ENCODE measurements at places on chromosomes 11 and 22.

DNA sequence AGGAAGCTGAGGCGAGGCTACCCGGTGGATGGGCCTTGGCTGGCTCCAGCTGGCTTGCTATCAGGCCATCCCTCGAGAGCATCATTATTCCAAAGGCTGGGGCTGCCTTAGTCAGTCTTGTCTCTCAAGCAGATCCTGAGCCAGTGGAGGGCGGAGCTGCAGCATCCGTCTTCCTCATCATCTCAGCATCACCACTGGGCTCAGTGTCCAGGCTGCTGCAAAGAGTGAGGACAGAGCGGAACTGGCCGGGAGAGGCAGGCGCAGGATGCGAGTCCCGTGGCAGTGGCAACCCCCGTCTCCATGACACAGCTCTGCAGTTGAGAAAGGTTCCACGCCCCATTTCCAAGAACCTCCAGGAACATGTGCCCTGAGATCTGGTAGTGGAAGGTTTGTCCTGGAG is 4.4 kb downstream of the TP53I11 start:
- DNase-seq, result no peak

DNA sequence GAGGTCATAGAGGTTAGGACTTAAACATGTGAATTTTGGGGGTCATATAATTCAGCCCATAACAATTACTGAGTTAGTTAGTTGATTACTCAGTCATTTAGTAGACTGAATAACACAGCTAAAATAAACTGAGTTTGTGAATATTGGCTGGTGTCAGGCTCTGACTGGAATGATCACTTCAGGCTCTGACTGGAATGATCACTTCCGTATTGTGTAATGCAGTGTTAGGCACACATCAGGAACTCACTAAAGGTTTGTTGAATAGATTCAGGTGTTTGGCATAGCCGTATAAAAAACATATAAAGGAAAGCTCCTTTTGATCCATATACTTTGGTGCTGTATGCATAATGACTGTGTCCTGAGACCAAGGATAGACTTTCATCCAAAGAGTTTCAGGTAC is 610.5 kb downstream of the INSC start:
- DNase-seq, result no peak

GRCh38 chr11:95764267-95764898 is 25.2 kb downstream of the FAM76B start:
- no peak for DNase-seq

- no peak for DNase-seq
Observed at GRCh38 chr11:76577226-76577920, 93.2 kb downstream of the LRRC32 start.

GRCh38 chr11:126722956-126723664 is 277.5 kb downstream of the KIRREL3 start:
- DNase-seq, result no peak

GRCh38 chr22:43446037-43446803 is 34.4 kb downstream of the MPPED1 start:
- DNase-seq, result no peak

- no peak for DNase-seq
Observed at GRCh38 chr22:44074337-44074984, 50.4 kb downstream of the PARVB start.

GRCh38 chr11:1209371-1210057 is 13.4 kb upstream of the MUC5B start:
- DNase-seq, result no peak

GRCh38 chr22:31179345-31179744 is 19.4 kb downstream of the RNF185 start:
- no peak for DNase-seq

- DNase-seq, result no peak
Observed at GRCh38 chr11:8381871-8382396, 118.3 kb upstream of the LMO1 start.

DNA sequence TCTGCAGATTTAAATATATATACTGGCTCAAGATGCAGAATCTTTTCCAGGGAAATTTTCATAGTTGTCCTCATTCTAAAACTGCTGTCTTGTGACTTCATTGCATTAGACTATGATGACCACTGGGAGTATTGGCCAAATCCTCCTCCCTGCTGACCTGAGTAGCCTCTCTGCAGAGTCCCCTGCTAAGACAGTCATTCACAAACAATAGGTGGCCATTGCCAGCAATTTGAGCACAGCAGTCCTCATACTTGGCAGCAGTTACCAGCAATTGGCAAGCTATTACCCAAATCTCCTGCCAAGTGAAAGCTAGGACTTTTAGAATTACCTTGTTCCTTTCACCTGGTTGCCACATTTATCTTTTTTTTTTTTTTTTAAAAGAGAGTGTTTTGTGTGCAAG is 325.8 kb downstream of the FAT3 start:
- no peak for DNase-seq

- no peak for DNase-seq
Observed at GRCh38 chr22:20149257-20150250, 1.3 kb downstream of the CCDC188 start.

- DNase-seq, result no peak
Observed at GRCh38 chr11:71499546-71499945, 27.5 kb upstream of the KRTAP5-7 start.

- DNase-seq, result no peak
Observed at GRCh38 chr11:118334745-118335144, 7.8 kb downstream of the CD3D start.

DNA sequence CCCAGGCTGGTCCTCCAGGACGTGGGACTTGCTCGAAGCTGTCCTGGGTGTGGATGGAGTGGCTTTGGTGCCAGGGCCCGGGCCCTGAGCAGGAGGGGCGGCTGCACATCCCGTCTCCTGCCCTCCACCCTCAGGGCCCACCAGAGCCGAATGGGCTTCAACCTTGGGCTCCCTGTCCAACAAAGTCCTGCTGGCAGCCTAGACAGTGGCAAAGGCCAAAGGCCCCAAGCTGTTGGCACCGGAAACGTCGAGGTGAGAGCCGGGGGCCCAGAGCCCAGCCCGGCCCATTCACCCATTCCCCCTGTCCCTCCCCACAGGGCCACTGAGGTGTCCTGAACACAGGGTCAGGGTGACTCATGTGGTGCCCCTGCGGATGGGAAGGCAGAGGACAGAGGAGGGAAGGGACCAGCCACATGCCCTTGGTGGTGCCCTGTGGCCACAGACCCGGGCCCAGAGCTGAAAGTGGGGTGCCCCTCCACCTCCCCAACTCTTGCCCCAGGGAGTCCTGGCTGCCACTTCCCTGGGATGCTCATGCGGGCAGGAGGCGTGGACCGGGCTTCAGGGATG is 9.1 kb downstream of the TSPAN32 start:
- no peak for DNase-seq

DNA sequence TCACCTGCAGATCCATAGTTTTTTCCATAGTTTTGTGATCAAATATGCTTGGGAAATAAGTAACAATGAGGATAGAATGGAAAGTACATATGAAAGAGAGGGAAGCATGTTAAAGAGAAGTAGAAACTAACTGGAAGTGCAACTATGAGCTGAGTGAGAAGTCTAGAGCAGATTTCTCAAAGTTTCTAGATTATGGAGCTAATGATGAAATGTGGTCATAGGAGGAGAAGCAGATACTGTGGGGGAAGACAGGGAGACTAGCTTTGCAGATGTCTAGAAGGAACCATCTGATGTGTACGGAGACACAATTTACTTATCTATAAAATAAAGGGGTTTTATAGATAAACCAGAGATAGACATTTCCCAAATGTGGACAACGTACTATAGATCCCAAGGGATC is 37.1 kb downstream of the RELT start:
- no peak for DNase-seq

DNA sequence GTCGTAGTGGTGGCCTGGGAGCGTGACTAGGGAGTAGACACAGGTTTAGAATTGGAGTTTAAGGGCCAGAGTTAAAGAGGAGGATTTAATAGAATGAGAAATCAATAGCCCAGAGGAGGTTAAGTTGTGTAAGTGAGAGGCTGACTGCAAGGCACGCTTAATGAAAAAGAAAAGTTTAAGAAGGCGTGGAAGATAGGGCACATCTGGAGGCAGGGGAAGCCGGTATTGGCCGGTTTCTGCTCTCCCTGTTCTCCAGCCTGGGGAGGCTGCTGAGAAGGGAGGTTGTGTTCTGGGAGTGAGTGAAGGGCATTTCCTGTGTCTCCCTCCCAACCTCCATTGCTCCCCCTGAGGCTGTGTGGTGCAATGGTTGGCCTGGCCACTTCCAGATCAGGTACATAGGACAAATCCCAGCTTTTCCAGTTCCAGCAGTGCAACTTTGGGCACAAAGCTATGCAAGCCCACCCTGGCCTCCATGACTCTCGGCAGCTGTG is 6.3 kb downstream of the GRIK4 start:
- no peak for DNase-seq

DNA sequence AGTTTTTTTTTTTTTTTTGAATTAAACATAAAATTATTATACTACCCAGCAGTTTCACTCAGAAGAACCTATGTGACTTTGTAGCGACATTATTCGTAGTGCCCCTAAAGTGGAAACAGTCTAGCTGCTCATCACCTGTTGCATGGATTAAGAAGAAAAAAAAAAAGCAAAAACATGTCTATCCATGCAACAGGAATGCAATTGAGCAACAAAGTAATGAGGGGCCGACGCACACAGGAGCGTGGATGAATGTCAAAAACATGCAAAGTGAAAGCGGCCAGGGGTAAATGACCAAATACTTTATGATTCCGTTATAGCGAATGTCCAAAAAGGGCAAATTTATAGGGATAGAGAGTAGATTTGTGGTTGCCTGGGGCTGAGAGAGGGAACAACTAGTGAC is 16.3 kb downstream of the MYO18B start:
- no peak for DNase-seq

- DNase-seq, result no peak
Observed at GRCh38 chr11:66705587-66706335, 23.3 kb downstream of the SPTBN2 start.

- DNase-seq, result no peak
Observed at GRCh38 chr11:109864151-109864661, 229.0 kb upstream of the ZC3H12C start.

DNA sequence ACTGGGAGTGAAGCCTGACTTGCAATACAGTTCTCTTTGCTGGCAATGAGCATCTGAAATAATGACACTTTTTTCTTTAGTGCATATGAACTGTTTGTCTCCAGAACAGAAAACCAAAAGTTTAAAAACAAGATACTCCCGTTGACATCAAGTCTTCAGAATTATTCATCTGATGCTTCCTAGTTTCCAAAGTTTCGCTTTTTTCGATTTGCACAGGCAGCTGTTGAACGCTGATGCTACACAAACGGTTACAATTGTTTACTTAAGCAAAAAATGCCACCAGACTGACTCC is 612 bp upstream of the BIRC2 start:
- no peak for DNase-seq

DNA sequence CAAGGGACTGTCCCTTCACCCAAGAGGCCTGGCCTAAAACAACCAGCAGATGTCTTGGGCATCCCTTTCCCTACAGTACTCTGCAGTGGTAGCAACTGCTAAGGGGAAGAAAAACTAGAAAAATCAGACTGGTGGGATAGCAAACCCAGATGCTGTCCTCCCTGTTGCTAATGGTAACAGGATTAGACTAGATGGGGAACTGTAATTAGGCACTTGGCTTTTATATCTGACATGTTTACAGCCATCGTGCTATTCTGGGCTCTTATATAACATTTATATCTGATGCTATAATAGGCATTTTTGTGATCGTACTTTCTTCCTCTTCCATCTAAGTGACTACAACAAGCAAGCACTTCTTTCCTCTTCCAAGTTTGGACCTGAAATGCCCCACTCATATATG is 316.7 kb downstream of the DLG2 start:
- DNase-seq, result no peak

DNA sequence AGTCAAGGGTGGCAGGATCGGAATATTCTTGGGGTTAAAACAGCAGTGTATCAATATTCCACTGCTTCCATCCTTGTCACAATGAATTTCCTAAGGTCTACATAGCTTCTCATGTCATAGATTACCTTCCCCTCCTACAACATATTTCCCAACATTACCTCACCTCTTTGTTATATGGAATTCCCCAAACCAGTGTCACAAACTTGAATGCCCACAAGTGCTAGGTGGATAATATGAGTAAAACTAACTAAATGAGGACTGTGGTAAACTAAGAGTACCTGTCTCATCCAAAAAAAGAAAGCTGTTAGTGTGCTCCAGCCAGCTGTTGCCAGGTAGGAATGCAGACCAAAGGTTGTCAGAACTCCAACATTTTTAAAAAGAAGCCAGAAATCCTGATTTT is 17.0 kb upstream of the NUCB2 start:
- DNase-seq, result no peak

GRCh38 chr11:96317985-96318384 is 25.0 kb downstream of the MAML2 start:
- no peak for DNase-seq

DNA sequence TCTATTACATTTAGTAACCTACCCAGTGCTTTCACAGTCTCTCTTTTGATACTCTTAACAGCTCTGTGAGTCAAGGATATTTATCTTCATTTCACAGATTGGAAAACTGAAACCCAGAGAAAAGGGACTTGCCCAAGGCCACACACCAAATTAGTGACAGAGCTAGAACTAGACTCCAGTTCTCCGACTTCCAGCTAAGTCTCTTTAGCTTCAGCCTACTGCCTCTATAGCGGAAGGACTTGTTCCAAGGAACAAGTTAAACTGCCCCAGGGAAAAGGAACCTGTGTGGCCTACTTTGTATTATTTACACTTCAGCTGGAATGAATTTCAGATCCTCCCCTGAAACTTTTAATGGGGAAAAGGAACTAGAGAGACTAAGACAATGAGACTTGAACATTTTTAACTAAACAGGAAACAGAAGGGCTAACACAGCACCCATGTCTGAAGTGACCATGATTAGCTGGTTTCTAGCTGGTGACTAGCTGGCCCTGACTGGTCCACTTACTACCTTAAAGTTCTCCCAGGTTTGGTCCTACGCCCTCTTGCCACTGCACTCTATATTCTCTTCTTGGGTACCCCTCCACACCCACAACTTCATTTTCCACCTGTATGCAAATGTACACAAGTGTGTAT is 1.3 kb downstream of the LRRC51 start:
- DNase-seq, result no peak

DNA sequence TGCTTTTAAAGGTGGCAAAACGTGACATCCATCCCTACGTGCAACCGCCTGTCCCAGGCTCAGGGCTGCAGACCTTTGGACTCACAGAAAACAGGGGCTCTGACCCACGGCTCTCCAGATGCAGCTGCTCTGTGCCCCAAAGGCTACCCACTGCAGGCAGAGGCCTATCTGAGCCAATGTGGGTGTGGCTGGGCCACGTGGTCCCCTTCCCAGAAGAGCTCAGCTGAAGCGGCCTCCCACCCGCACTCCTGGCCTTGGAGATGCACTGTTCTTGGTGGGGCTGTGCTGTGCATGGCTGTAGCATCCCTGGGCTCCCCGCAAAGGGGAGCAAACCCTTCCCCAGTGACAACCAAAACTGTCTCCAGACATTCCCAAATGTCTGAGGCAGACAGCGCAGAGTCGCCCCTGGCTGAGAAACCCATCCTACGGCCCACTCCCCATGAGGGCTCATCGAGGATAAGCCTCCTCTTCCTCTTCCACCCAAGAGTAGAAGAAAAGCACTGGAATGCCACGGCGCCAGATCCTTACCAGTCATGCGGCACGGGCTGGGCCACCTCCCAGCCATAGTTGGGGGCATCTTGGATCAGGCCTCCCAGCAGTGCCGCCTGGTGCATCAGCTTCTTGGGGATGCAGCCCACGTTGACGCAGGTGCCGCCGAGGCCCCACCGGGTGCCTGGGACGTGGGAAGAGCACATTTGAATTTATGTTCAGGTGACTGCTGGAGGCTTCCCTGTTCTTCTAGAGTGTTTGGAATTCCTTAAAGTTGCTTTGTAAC is 23.1 kb upstream of the COMT start:
- no peak for DNase-seq

- no peak for DNase-seq
Observed at GRCh38 chr22:39362271-39362670, 12.5 kb downstream of the SYNGR1 start.

GRCh38 chr11:75199412-75199955 is 41.1 kb upstream of the TPBGL start:
- DNase-seq, result no peak
